ENCODE measurements at places on chromosomes 13 and 19.

DNA sequence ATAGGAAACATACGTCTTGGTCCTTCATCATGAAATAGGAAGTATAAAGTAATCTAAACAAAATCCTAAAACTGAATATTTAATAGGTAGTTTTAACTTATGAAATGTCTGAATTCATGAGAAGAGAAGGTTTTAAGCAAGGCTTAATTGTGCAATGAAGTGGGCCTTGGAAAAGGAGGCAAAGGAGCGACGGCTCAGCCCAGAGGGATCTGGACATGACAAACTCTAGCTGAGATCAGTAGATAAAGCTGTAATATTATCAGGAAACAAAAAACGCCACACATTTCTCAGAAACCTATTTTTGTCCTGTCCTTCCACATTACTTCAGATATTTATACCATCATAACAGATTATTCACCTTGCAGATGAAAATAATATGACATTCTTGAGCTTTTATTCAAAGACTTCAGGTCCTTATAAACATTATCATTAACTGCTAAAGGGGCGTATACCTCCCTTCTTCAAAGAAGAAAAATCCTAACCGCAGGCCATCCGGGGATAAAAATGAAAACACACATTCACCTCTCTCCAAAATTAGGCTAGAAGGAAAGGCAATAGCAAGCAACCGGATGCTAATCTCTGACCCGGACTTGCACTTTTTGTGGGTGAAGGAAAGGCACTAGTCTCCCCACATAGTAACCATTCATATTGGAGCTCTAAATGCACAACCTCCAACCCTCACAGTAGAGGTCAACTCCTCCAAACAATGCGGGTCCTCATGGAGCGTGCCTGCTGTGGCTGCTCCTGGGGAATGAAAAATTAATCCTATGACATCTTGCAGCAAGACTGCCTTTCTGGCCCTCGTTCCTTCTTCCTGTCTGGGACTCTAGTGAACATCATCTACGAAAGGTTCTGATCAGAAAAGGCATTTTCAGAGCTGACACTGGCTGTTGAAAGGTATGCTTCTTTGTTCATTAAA is 108.8 kb downstream of the TBC1D4 start:
- H3K36me3 ChIP-seq, result no peaks in the 10 kb centered on the region
- H3K27me3 ChIP-seq, result no peaks in the 10 kb centered on the region
- H3K4me1 ChIP-seq, result no peaks in the 10 kb centered on the region

- H3K27me3 ChIP-seq, result no peaks in the 10 kb centered on the region
- H3K4me3 ChIP-seq, result no peak overlapping the region
- no peaks in the 10 kb centered on the region for H3K4me1 ChIP-seq
- H3K36me3 ChIP-seq, result no peaks in the 10 kb centered on the region
These were observed 1703.6 kb downstream of the EFNB2 start for GRCh38 chr13:104831831-104832230.

DNA sequence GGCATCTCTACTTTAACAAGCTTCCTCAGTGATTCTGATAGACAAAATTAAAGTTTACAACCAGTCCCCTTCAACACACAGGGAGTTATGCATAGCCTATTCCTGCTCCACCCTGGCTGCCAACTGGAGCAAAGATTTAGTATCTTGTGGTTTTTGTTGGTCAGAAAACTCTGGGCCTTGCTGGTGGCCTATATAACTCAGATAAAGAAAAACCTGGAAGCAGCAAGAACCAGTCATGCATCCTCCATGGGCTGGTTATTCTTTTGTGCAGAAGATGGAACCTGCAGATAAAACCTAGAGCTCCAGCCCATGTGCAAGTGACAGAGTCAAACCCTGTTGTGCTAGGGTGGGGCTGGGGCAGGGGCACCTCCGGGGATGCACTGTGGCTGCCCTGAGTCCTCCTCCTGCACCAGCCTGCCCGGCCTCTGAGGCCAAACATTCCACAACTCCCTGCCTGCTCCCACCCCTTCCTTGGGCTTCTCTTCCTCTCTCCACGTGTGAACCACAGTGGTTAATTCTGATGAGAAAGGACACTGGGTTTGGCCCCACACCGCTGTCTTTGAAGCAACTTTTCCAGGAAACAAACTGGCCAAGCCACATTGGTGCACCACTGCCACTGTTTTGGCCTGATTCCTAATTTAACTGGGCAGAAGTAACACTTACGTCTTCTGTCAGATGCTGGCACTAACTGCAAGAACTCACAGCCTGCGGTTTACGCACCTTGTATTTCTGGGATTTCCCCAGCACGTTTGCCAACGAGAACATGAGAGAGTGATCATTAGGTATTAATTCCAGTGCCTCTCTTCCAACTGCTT is 23.3 kb upstream of the GGACT start:
- H3K27me3 ChIP-seq, result no peaks in the 10 kb centered on the region
- H3K4me3 ChIP-seq, result no peak overlapping the region
- peak overlapping the region; percentile 35 for H3K27ac ChIP-seq

GRCh38 chr19:43485951-43486350 is 18.6 kb downstream of the PHLDB3 start:
- no peak overlapping the region for H3K4me3 ChIP-seq
- no peaks in the 10 kb centered on the region for H3K27me3 ChIP-seq
- H3K4me1 ChIP-seq, result peaks cover 36% of the 10 kb centered on the region
- DNase-seq, result no peak
- no peak overlapping the region for H3K27ac ChIP-seq
- no peaks in the 10 kb centered on the region for H3K36me3 ChIP-seq

DNA sequence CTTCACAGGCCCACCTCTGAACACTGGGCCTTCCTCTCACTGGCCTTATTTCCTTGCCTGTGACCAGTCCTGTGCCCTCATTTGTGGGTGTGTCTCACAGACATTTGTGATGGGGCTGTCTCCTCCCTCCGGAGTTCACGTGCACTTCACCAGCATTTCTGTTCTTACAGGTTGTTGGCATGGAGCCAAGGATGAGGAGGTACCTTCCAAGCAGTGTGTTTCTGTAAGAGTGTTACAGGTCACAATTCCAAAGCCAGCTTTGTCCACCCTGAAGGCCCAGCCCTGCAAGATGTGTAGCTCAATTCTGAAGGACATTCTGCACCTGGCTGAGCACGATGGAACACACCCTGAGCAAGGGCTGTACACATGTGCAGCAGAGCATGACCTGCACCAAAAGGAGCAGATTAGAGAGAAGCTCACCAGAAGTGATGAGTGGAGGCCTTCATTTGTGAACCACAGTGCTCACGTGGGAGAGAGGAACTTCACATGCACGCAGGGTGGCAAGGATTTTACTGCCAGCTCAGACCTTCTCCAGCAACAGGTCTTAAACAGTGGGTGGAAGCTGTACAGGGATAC is 8.1 kb downstream of the ZNF749 start:
- H3K4me1 ChIP-seq, result peaks cover 4% of the 10 kb centered on the region
- no peak overlapping the region for H3K27ac ChIP-seq

- H3K27me3 ChIP-seq, result no peaks in the 10 kb centered on the region
- H3K4me3 ChIP-seq, result peak overlapping the region; percentile 73
- peak; percentile 89 for DNase-seq
- no peak overlapping the region for H3K27ac ChIP-seq
These were observed 625 bp upstream of the ZNF20 start for GRCh38 chr19:12140545-12141404.

- no peak for DNase-seq
- peaks cover 12% of the 10 kb centered on the region for H3K36me3 ChIP-seq
- H3K4me3 ChIP-seq, result no peak overlapping the region
- H3K27me3 ChIP-seq, result no peaks in the 10 kb centered on the region
- no peaks in the 10 kb centered on the region for H3K4me1 ChIP-seq
These were observed 13.2 kb upstream of the ZNF254 start for GRCh38 chr19:24073807-24074206.

DNA sequence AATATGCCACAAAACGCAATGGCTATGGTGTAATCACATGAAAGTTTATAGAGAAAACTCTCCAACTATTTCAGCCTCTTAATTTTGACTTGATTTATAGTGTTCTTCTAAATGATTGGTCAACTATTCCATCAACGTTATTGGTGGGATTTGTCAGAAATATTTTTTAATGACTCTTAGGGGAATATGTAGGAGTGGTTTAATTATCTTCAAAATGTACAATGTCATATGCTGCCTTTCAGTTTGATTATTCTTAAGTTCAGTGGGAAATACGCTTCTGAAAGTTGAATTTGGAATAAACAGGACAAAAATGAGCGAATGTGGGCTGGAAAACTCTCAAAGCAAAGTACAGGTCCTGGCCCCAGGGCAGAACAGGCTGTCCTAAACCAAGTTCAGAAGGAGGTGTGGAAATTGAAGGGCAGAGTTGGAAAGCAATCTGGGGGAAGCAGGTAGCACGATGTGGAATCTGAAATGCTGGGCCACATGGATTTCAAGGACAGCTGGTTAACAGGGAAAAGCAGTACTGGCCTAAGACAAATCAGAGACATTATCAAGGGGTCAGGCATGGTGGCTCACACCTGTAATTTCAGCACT is 60.8 kb upstream of the MYCBP2 start:
- H3K4me1 ChIP-seq, result no peaks in the 10 kb centered on the region
- no peaks in the 10 kb centered on the region for H3K27me3 ChIP-seq
- H3K36me3 ChIP-seq, result no peaks in the 10 kb centered on the region
- DNase-seq, result no peak
- no peak overlapping the region for H3K4me3 ChIP-seq

DNA sequence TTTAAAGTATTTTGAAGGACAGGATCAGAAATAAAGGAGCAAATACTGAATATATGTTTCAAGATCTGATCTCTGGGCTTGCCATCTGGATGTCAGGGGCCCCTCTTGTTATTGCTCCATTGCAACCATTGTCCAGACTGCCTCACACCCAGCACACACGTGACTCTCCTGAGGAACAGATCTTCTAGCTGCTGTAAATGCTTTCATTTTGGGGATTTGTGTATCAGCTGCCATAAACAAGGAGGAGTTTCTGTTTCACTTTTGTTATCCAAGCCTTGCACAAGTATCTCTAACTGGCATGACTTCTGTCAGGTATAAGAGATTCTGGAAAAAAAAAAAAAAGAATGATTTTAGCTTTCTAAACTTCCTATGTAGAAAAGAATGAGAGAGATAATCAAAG is 1624.1 kb upstream of the PRR20A start:
- H3K36me3 ChIP-seq, result no peaks in the 10 kb centered on the region
- no peak overlapping the region for H3K4me3 ChIP-seq
- no peaks in the 10 kb centered on the region for H3K4me1 ChIP-seq
- no peaks in the 10 kb centered on the region for H3K27me3 ChIP-seq
- DNase-seq, result no peak
- no peak overlapping the region for H3K27ac ChIP-seq

DNA sequence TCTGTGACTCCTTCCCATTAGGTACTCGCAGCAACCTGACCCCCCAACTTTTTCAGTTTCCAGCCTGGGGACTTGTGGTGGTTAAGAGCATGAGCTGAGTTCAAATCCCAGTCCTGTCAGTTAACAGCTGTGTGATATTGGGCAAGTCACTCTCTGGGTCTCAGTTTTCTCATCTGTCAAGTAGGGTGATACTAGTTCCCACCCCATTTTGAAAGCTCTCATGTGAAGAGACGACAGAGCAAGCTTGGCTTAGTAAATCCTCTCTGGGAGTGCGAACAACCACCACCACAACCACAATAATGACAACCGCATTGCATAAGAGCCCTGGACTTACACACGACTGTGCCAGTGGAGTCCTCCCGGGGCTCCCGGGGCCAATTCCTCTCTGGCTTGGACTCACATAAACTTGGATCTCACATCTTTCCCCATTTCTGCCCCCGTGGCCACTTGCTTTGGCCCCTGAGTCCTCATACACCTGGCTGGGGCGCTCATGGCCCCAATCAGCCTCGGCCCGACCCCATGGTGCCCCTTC is 454 bp downstream of the BLVRB start:
- no peaks in the 10 kb centered on the region for H3K36me3 ChIP-seq
- peaks cover 6% of the 10 kb centered on the region for H3K27me3 ChIP-seq
- no peak for DNase-seq
- peak overlapping the region; percentile 70 for H3K4me3 ChIP-seq
- peak overlapping the region; percentile 45 for H3K27ac ChIP-seq

DNA sequence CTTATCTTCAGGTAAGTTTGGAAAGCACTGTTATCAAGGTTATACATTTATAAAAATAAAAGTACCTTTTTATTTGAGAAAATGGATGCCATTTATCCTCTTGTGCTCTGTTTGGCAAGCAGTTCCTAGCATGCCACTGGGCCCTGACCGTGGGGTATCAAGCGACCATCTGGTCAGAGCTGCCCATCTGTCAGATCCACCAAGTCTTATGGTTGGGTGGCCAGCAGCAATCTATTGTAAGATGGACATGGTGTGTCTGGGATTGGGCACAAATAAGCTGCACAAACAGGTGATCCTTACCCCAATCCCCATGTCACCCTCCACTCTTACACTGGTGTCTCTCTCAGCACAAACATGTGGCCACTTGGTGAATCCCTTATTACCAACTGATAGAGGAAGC is 178.5 kb downstream of the DLEU7 start:
- H3K36me3 ChIP-seq, result no peaks in the 10 kb centered on the region
- no peaks in the 10 kb centered on the region for H3K4me1 ChIP-seq
- no peak for DNase-seq
- no peak overlapping the region for H3K4me3 ChIP-seq
- no peaks in the 10 kb centered on the region for H3K27me3 ChIP-seq

GRCh38 chr19:3041761-3042620 is 12.9 kb upstream of the TLE2 start:
- no peak overlapping the region for H3K4me3 ChIP-seq
- no peaks in the 10 kb centered on the region for H3K27me3 ChIP-seq
- H3K27ac ChIP-seq, result no peak overlapping the region
- no peak for DNase-seq
- H3K4me1 ChIP-seq, result peaks cover 11% of the 10 kb centered on the region

GRCh38 chr19:19493841-19494546 is 21.4 kb downstream of the TSSK6 start:
- no peak for DNase-seq
- peaks cover 60% of the 10 kb centered on the region for H3K36me3 ChIP-seq
- H3K4me3 ChIP-seq, result no peak overlapping the region
- no peaks in the 10 kb centered on the region for H3K27me3 ChIP-seq
- peaks cover 17% of the 10 kb centered on the region for H3K4me1 ChIP-seq

DNA sequence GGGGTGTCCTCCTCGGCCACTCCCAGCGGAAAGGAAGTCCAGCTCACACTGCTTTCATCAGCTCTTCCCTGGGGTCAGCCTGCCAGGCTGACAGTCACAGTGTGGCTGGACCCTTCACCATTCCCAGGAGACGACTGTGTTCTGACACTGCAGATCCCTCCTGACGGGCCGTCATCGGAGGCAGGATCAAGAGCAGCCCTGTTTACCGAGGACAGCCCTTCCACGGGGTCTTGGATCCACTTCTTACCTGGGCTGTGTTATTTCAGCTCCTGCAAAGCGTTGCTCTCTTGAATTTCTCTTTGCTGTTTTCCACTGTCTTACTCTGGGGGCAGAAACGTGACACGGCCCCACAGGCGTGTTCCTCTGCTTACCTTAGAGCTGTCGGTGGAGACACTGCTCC is 149.9 kb upstream of the SOX1 start:
- no peaks in the 10 kb centered on the region for H3K27me3 ChIP-seq
- H3K4me3 ChIP-seq, result no peak overlapping the region
- no peak overlapping the region for H3K27ac ChIP-seq
- DNase-seq, result no peak
- no peaks in the 10 kb centered on the region for H3K36me3 ChIP-seq

DNA sequence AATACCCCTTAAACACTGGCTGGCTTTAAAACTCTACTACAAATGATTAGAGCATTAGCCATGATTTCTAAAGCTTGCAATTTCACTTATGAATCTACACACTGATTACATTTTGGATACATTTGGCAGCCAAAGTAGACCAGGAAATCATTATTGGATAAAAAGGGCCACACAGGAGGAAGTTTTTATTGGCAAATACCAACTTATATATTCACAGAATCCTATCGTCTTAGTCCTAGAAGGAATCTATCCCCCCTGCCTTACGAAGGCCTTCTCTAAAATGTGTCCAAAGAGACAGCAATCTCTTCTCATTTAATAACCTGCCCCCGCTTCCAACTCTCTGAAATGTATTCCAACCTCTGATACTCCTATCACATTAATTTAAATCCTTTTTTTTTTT is 52.5 kb downstream of the KLF5 start:
- no peak overlapping the region for H3K27ac ChIP-seq
- no peaks in the 10 kb centered on the region for H3K4me1 ChIP-seq
- no peaks in the 10 kb centered on the region for H3K36me3 ChIP-seq
- H3K27me3 ChIP-seq, result no peaks in the 10 kb centered on the region
- H3K4me3 ChIP-seq, result no peak overlapping the region
